NCI-H1436 treated with DMSO at 0.1 percent for 48 hours (cell line): ENCODE measurements at places on chromosomes 6 and 20.

DNA sequence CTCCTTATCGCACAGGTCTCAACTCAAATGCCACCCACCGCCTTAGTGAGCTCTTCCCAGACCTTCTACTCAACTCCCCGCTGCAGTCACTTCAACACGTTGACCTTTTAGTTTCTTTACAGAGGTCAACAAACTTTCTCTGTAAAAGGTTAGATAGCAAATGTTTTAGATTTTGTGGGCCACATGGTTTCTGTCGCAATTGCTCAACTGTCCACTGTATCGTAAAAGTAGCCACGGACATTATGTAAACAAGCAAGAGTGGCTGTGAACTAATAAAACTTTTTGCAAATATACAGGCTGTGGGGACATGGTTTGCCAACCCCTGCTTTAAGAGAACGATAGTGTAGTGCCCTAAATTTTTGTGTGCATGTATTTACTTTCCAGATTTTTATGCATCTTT, 247.6 kb upstream of the TSHZ2 start:
- no peak for DNase-seq

DNA sequence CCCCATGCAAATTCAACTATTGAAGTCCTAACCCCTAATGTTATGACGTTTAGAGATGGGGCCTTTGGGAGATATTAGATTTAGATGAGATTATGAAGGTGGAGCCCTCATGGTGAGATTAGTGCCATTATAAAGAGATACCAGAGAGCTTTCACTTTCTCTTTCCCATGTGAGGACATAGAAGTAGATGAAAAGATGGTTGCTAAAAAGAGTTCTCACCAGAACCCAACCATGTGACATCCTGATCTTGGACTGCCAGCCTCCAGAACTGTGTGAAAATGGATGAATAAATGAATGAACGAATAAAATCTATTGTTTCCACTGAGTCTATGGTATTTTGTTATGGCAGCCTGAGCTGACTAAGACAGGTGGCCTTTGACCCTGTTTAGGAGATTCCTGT, 50.6 kb upstream of the FBXO30 start:
- no peak for DNase-seq

GRCh38 chr6:146949425-146949824, 254.8 kb upstream of the STXBP5 start:
- no peak for DNase-seq

DNA sequence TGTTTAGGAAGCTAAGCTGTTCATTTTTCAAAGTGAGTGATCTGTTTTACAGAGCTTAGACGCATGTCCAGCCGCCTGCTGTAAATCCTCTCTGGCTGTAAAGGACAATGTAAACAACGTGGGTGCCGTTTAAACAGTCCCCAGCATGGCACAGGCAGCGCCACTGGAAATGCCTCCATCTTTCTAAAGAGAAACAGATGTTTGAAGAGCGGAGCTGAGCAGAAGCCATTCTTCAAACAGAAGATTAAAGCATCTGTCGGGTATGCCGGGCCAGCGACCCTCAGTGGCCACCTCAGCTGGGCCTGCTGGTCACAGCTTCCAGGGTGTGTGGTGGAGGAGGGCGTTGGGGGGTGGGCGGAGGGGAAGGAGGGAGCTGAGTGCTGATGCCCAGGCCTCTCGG, 138.6 kb downstream of the ERMARD start:
- no peak for DNase-seq

- no peak for DNase-seq
Observed at GRCh38 chr20:36599912-36600345, 5.7 kb upstream of the RAB5IF start.

DNA sequence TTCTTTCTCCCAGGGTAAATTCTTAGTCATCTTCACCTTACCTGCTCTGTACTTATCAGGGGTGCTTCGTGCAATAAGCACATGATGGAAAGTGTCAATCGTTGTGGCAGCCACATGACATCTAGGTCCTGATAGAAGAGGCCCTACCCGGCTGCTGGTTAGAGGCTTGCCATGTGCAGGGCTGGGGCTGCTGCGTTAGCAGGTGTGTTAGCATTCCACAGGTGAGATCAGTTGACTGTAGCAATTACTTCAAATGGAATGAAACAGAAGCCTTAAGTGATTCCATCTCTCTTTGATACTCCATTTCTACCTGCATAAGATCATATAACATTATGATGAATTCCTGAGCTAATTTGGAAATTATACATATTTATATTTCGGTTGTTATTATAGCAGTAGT, 127.0 kb downstream of the UST start:
- DNase-seq, result no peak

GRCh38 chr6:112156668-112157067, 69.3 kb downstream of the FAM229B start:
- no peak for DNase-seq

- no peak for DNase-seq
Observed at GRCh38 chr6:170102038-170102437, 188.8 kb downstream of the DLL1 start.

DNA sequence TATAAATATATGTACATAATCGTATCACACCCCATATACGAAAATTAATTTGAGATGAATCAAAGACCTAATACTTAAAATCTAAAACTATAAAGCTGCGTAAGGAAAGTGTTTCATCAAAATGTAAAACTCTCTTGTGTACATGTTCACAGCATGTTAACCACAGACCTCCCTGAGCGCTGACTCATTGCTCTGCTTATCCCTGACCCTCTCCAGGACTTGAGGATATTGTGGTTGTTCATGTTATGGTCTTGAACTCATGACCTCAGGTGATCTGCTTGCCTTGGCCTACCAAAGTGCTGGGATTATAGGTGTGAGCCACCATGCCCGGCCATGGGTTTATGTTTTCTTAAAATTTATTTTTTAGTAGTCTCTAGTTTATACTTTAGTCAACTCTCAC, 14.2 kb downstream of the FAM83B start:
- DNase-seq, result no peak

DNA sequence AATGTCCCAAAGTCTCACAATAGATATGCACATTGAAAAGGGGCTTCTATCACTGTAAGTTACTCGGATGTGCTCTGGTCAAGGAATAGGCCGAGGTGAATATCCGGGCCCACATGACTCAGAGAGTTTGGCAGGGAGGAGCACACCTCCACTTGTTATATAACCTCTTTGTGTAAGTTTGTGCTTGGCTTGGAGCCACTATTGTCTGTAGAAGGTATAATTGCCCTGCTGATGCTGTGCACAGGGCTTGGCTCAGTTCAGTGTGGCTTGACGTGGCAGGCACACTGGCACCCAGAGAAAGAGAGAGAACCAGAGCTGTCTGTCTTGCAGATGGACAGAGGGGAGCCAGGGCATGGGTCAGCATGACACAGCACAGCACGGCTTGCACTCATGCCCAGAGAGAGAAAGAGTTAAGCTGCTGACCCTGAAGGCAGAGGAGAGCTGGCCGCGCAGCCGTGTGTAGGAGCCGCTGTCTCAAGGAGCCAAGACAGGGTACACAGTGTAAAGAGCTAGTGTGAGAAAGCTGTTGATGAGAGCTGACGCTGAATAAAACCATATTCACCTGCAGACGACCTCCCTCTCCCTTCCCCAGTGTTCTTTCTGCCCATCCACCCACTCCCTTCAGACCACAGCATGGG, 482.5 kb downstream of the C6orf118 start:
- DNase-seq, result no peak

- DNase-seq, result no peak
Observed at GRCh38 chr6:1251198-1252155, 60.4 kb upstream of the FOXQ1 start.

- DNase-seq, result no peak
Observed at GRCh38 chr20:47231382-47232039, 125.0 kb downstream of the ZMYND8 start.

DNA sequence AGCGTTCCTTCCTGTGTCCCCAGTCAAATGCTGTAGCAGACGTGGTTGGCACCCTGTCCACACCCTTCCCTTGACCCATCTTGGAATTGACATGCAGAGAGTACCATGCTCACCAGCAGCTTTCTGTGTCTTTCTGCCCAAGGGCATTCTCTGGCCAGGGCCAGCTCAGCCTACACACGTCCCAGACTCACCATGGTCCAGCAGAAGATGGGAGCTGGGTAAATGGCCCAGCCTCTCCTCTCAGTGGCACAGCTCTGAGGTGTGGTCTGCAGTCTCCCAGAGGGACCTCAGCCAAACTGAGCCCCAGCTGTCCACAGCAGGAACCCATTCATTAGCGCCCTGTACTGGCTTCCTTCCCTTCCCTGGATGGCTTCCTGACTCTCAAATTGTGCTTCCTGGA, 31.1 kb upstream of the BLCAP start:
- DNase-seq, result no peak

GRCh38 chr20:64239449-64240242, 15.9 kb upstream of the PCMTD2 start:
- DNase-seq, result no peak

DNA sequence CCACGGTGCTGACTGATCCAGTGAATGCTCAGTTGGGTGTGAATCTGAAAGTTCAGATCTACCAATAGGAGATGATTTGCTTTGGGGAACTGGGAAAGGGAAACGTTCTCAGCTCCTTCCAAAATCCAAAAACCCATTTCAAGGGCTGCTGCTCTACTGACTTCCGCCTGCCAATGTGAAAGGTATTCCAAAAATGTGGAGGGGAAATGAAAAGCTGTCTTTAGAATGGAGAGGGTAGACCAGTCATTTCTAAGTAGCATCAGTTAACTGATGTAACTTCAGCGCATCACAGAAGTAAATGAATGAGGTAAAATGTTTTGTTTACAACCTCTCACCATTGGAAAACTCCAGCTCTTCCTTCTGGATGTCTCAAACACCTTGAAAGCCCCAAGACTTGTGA, 19.6 kb upstream of the EYA2 start:
- DNase-seq, result no peak

GRCh38 chr6:82227770-82228169, 19.8 kb downstream of the IBTK start:
- no peak for DNase-seq

DNA sequence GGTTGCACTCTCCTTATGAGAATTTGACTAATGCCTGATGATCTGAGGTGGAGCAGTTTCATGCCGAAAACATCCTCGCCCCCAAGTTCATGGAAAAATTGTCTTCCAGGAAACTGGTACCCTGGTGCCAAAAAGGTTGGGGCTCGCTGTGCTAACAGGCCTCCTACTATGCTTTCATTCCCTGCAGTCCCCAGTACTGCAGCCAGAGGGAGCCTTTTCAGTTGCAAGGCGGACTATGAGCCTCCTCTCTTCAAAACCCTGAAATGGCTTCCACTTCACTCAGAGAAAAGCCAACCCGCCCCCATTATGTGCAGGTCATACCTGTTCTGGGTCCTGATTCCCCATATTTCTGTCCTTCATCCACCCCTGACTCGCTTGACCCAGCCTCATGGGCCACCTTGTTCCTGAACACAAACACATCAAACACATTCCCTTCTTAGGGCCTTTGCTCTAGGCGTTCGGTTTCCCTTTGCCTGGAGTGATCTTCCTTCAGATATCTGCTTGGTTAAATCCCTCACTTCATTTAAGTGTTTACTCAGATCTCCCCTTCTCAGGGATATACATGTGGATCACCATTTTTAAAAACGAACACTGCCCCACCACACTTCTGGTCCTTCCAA, 173.7 kb downstream of the PHACTR1 start:
- DNase-seq, result no peak

GRCh38 chr6:91114123-91114708, 527.3 kb upstream of the MAP3K7 start:
- DNase-seq, result no peak

DNA sequence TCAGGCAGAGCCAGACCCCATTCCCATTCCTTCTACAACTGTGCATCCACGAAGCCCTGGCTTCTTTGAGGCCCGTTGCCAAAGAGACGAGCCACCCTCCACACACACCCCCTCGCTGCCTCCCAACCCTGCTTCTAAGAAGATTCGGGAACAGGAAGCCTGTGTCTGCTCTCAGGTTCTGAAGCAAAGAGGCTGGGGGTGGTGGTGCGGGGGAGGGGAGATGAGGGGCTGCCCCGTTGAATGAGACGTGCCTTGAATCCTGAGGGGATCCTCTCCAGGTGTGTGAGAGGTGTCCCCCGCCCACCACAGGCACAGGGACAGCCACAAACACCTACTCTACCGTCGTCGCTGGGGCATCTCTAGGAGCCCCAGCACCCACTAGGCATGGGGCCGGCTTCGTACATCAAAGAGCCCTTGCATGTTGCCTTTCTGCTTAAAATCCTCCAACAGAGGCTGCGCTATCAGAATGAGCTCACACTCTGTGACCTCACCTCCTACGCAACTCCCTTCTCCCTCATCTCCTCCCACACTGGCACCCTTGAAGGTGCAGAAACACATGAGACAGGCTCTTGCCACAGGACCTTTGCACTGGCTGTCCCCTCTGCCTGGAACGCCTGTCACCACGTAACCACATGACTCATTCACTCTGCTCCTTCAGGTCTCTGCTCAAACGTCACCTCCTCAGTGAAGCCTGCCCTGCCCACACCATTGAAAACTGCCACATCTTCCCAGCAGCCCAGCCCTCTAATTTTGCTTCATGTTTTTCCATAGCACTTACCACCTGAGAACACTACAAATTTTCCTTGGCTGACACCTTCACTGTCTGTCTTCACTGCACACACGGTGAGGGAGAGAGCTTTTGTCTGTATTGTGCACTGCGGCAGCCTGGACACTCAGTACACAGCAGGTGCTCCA, 58.5 kb downstream of the PREX1 start:
- DNase-seq, result no peak

- DNase-seq, result no peak
Observed at GRCh38 chr6:163965426-163966348, 551.2 kb downstream of the QKI start.

DNA sequence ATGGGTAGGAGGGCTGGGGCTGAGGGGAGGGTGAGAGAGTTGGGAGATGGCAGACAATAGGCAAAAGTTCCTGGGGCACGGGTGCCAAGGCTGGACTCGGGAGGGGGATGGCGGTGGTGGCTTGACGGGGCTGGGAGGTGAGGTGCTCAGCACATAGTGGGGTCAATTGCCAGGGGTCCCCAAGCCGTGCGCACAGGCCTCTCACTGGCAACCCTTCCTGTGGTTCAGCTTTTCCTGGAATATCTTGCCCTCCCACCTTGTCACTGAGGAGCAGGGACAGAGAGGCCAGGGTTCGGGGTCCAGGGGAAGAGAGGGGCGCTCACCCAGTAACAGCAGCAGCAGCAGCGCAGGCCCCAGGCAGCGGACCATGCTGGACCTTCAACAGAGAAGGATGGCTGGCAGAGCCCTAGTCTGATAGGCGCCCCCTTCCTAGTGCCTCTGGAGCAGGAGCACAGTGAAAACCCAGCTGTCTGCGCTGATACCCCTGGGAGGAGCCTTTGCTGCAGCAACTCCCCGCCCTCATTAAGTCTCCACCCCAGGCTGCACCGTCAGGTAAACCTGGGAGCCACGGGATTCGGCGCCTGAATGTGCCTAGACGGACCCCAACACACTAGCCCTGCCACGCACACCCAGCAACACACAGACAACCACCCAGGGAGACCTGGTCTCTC, at the start of gene GFRA4:
Gene GFRA4, minus strand, starts transcription at position 369 of the 671 bp plus-strand sequence. Its CDS starts 0 bp downstream, at position 369.
- DNase-seq, result no peak

DNA sequence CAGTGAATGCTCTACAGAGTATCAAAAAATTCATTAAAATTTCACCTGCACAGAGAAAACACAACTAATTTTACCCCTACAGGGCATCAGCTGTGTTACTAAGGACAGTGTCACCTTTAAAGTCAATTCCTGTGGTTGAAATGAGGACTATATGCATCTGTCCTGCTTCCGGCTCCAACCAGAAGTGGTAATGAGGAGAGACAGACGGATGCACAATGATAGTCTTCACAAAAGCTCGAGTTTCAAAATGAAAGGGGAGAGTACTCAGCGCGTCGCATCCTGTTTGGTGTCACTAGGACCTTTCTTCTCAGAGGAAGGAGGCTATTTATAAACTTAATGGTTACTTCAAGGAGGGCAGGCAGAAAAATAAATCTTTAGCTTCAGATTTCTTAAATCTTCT, 86.5 kb downstream of the LYRM4 start:
- no peak for DNase-seq
